A549 treated with CORT108297 at 1 μM for 4 hours (cell line): ENCODE measurements at places on chromosomes 1 and 21. TPM values are rescaled to one million over a fixed set of nuclear protein-coding genes. Genes with fewer than 3 reads are reported as not detected.

The RIMKLA gene
- total RNA-seq, result 0.69 to 1.2 TPM (median 0.84 TPM) in 5 replicates

The OR2T11 gene
- not detected in 5 replicates for total RNA-seq

The WNT2B gene
- total RNA-seq, result 0.18 to 0.38 TPM (median 0.32 TPM) in 5 replicates

The SOX13 gene
- total RNA-seq, result 13.5 to 20.6 TPM (median 19.5 TPM) in 5 replicates

The POLR3GL gene
- 9.2 to 11.6 TPM (median 10.5 TPM) in 5 replicates for total RNA-seq

The KLHDC7A gene
- 1.3 to 2.4 TPM (median 1.5 TPM) in 5 replicates for total RNA-seq

The IGSF21 gene
- total RNA-seq, result not detected in 5 replicates

The C1orf35 gene
- total RNA-seq, result 28.4 to 39.8 TPM (median 38.3 TPM) in 5 replicates

The OLFML2B gene
- 0.39 to 0.49 TPM (median 0.47 TPM) in 5 replicates for total RNA-seq

The DRAXIN gene
- 0.07 to 0.17 TPM (median 0.08 TPM) in 5 replicates for total RNA-seq
